ENCODE measurements at places on chromosomes 2 and 18.

GRCh38 chr18:28331551-28331950 is 154.6 kb upstream of the CDH2 start:
- DNase-seq, result no peak

DNA sequence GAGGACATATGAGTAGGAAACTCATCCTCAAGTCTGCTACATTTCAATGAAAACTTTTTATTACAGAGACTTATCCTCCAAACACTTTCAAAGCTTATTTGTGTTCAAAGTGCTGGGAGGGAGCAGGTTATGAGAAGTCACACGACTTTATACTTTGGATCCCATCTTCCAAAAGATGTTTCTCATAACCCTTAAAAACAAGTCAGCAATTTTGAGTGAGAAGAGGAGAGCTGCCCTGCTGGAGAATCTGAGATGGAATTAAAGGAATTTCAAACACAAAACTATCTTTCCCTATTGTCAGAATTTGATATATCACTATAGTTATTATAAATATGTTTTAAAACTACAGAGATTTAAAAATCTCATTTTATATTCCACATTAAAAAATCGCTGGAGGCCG is 45.8 kb downstream of the ROCK2 start:
- DNase-seq, result no peak

DNA sequence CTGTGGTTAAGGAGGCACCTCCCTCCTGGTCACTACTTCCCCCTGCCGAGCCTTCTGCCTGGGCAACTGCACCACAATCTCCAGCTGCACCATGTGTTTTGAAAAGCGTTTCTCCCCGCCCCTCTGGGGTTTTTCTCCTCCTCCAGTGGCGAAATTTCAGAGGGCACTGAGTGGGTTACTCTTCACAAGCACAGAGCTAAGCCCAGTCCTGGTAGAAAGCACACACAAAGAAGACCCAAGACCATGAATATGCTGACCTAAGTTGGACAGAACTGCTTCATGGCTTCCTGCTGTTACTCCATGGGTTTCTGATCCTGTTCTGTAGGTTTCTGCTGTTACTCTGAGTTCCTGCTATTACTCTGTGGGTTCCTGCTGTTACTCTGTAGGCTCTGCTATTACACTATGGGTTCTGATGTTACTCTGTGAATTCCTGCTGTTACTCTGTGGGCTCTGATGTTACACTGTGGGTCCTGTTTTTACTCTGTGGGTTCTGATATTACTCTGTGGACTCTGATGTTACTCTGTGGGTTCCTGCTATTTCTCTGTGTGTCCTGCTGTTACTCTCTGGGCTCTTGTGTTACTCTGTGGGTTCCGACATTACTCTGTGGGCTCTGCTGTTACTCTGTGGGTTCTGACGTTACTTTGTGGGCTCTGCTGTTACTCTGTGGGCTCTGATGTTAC is 216.6 kb downstream of the RTP5 start:
- DNase-seq, result no peak

DNA sequence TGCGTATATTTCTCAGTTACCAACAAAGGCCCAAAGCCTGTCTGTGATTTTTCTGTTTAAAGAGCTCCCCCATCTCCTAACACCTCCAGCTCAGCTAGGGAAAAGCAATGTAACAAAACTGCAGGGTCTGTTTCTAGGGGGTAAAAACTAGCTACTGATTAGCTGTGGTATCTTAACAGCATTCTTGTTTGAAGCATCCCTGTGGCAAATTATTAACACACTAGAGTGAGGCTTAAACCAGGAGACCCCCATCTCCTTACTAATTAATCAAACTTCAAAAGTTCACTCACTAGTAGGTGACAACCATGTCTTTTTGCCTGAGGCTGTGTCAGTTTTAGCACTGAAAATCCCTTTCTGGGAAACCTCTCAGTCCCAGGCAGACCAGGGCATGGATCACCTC is 186.2 kb upstream of the PARD3B start:
- no peak for DNase-seq

- DNase-seq, result no peak
Observed at GRCh38 chr2:66578687-66579106, 143.8 kb downstream of the MEIS1 start.

- DNase-seq, result no peak
Observed at GRCh38 chr18:79753391-79753851, 44.3 kb upstream of the KCNG2 start.

- no peak for DNase-seq
Observed at GRCh38 chr2:212592695-212593094, 54.1 kb upstream of the ERBB4 start.

GRCh38 chr2:27915874-27916273 is 25.3 kb downstream of the BABAM2 start:
- DNase-seq, result no peak

GRCh38 chr18:48914581-48915251 is 36.0 kb downstream of the SMAD7 start:
- no peak for DNase-seq

- DNase-seq, result no peak
Observed at GRCh38 chr18:42413870-42414269, 458.8 kb downstream of the PIK3C3 start.

GRCh38 chr18:26383454-26384270 is 157.4 kb downstream of the TAF4B start:
- DNase-seq, result peak; percentile 39

DNA sequence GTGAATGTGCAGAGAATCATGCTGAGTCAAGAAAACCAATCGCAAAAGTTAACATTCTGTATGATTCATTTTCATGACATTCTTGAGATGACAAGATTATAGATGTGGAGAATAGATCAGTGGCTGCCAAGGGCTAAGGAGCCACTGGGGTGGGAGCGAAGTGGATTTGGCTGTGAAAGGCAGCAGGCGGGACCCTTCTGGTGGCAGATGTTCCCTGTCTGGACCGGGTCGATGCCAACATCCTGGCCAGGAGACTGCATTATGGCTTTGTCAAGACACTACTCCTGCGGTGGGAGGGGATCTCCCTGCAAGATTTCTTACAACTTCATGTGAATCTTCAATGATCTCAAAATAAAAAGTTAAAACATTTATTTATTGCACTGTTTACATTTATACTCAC is 427.9 kb downstream of the GALR1 start:
- no peak for DNase-seq

GRCh38 chr18:23397907-23398306 is 55.2 kb upstream of the RIOK3 start:
- no peak for DNase-seq

- no peak for DNase-seq
Observed at GRCh38 chr18:34701911-34702310, 8.2 kb upstream of the DTNA start.

GRCh38 chr2:168471163-168471475 is 15.0 kb downstream of the CERS6 start:
- no peak for DNase-seq

- DNase-seq, result no peak
Observed at GRCh38 chr18:34971313-34971712, 69.9 kb upstream of the MAPRE2 start.

- DNase-seq, result no peak
Observed at GRCh38 chr2:106523976-106524665, 37.0 kb downstream of the CD8B2 start.

DNA sequence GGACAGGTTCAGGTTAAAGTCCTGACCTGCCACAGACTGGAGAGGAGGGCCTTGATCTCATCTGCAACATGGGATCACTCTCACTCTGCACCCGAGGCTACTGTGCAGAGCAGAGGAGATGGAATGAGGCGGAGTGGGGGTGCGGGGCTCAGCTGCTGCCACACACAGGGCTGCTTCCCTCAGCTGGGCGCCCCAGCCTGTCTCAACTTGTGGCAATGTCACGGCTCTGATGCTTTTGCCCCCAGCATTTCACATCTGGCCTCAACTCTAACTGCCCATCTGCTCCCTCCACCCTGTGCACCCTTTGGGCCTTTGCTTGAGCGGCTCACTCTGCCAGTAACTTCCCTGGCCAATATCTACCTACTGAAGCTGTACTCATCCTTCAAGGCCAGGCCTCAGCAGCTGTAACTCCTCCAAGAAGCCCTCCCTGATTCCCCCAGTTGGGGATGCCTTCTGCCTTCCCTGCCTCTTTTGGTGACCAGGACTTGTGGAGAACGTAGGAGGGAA is 70.3 kb downstream of the POLR1A start:
- no peak for DNase-seq

- DNase-seq, result no peak
Observed at GRCh38 chr18:79853303-79853992, 55.7 kb downstream of the KCNG2 start.

- DNase-seq, result no peak
Observed at GRCh38 chr2:71923143-71923525, 224.5 kb downstream of the CYP26B1 start.

DNA sequence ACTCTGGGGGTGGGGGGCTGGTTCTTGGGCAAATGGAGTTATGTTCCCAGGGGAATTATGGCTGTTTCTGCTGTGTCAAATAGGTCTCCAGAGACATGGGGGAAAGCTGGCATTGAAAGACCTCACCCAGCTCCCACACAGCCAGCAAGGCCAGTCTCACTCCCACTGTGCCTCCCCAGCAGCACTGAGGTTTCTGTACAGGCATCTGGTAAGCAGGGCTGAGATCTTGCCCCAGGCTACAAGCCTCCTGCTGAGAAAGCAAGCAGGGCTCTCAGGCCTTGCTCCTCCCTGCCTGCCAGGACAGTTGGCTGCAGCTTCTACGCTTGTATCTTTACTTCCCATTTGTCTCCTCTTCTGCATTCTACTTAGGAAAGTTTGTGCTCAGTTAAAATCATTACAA is 50.5 kb upstream of the FHOD3 start:
- DNase-seq, result no peak

- no peak for DNase-seq
Observed at GRCh38 chr2:20137131-20137571, 85.7 kb upstream of the LAPTM4A start.

- no peak for DNase-seq
Observed at GRCh38 chr2:239949075-239949474, 76.1 kb downstream of the NDUFA10 start.

DNA sequence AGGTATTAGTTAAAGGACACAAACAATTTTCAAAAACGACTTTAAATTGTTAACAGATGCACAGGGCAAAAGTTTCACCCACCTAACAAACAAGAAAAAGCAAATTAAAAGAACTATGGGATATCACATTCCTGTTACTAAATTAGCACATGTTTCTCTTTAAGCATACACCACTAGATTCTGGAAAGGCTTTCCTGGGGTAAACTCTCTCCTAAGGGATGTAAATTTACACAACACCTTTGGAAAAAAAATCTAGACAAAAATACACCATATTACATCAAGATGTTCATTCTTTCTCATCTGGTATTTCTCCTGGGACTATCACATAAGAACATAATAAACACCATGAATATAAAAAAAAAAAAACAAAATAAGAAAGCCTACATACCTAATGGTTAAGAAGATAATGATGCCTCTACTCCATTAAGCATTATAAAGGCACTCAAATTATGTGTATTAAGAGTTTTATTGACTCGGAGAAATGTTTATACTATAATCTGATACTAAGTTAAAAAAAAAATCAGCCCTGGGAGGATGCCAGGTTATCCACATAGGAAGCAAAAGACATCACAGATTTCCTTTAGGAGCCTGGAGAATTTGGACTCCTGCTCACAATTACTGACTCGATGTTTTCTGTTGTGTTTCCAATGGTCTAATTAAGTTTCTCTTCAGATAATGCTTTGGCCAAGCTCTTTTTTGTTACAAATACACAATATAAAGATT is 82.8 kb upstream of the AFF3 start:
- no peak for DNase-seq

DNA sequence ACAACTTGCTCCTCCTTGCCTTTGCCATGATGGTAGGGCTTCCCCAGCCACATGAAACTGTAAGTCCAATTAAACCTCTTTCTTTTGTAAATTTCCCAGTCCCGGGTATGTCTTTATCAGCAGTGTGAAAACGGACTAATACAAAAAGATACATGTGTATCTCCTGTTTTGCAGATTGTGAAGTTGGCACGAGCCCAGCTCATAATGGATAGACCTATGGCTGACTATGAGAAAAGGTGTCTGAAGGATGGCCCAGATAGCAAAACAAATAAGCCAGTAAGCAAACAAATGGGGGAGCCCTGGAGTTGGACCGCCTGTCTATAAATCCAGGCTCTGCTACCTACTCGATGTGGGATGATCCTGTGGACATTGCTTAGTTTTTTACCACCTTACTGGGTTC is 15.5 kb upstream of the PRKCE start:
- DNase-seq, result no peak

DNA sequence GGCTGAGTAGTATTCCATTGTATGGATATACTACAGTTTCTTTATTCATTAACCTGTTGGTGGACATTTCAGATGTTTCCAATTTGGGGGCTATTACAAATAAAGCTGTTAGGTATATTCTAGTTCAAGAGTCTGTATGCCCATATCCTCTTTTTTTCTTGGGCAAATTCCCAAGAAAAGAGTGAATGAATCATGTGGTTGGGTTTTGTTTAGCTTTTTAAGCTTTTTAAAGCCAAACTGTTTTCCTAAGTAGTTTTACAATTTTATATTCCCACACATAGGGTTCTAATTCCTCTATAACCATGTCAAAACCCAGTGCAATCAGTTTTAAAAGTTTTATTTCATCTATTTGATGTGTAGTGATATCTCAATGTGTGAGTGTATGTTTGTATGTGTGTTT is 44.9 kb upstream of the BAZ2B start:
- no peak for DNase-seq

DNA sequence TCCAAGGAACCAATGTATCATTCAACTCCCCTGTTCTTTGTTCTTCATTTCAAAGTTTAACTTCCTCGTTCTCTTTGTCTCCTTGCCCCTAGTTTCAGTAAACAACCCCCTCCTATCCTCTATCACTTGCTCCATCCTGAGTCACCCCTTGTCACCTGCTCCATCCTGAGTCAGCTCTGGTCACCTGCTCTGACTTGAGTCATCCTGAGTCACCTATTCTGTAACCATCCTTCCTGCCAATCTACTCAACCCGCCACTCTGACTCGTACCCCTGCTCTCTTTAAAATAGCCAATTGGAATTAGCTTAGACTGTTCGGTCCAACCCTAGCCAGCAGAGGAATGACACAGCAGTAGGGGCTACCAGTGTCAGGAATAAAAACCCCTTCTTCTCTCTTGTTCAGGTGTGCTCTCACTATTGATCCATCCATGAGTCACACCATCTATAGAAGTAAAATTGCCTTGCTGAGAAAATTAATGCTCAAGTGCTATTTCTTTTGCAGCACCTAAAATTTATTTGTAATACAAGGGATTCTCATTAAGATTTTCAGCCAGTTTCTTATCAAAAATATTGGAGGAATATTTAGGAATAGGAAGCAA is 326.8 kb downstream of the AKAIN1 start:
- no peak for DNase-seq

DNA sequence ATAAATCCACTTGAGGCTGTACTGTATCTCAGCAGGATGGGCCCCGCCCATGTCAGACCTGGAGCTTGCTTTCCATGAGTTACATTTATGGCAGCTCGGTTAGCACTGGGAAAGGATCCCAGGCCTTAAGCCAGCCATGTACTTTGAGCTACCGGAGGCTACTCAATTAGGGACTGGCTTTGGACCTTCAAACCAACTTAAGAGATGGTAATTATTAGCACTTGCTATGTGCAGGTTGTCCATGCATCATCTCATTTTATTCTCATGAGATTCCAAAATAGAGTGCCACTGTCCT is 64.4 kb downstream of the ACTR2 start:
- no peak for DNase-seq
